ENCODE measurements at places on chromosomes 2 and 18.

- no peak for DNase-seq
Observed at GRCh38 chr18:42157420-42157819, 202.4 kb downstream of the PIK3C3 start.

DNA sequence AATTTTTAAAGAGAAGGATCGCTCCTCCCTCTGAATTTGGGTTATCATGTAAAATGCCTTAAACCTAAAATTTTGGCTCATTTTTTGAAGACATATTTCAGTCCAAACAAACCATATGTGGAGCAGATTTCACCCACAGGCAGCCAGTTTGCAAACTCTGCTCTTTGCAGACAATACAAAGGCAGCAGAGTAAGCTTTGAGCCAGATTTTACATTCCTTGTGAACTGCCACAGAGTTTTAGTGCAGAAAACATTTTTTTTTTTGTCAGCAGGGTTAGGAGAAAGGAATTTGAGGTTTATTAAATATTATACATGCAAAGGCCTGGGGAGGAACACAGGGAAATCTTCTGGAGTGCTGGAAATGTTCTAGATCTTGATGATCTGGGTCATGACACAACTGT lies 171.9 kb upstream of the FN1 start:
- DNase-seq = no peak

DNA sequence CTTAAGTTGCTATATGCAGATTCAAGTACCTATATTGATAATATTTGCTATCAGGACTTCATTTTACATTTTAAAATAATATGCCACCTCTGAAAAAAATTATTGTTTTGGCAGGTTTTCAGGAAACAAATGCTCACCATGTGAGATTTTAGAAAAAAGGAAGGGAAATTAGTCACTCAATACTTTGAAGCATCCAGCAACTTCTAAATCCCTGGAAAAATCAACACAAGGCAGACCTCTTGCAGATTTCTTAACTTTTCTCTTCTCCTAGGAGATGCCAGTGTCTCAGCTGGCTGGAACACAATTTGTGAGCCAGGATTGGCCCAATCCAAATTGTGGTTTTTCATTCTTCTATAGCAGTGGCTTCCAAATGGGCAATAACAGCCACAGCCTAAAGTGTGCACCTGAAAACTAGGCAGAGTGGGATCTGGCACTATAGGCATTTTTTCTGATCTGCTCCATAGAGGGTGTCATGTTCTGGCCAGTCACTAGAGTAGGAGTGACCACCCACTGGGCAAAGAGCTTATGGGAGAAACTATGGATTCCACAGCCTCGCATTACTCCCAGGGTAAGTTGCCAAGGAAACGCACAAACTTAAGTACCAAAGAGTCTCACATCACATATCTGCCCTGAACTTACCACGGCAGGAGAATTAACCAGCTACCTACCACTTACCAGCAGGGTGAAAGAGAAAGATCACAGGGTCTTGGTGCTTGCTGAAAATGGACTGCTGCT lies 28.1 kb upstream of the THOC1 start:
- no peak for DNase-seq

- DNase-seq = no peak
Observed at GRCh38 chr2:51953931-51954330, 922.0 kb upstream of the NRXN1 start.

DNA sequence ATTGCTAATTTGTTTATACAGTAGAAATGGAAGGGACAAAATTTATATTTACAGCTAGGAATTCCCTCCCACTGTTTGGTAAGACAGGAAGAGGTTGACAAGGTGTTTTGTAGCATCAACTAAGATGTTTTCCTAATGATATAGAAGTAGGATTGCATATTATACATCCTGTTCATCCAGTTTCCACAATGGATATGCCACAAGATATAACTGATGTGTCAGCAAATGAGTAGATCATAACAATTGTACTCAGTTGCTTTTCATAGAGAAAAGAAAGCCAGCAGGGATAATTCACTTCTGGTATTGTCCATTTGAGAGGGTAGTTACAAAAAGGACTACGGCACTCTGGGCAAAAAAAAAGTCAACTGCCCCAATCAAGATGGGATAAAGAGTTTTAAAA lies 102.7 kb downstream of the CALCRL start:
- no peak for DNase-seq

DNA sequence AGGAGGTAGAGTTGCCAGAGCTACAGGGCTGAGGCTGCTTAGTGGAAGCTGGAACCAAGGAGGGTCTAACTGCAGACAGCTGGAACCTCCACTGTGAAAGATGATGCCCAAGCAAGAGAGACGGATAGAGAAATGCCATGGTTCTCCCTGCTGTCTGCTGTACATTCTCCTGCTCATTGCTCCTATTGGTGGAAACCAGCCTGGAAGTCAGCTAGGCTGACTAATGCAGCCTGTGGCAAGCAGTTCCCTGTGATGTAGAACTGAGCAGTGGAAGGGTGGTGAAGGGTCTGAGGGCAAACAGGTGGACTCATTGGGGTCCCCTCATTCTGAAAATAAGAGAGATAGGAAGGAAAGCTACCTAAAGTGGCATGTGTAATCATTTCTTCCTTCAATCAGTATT lies 563.6 kb downstream of the SLC4A3 start:
- no peak for DNase-seq

GRCh38 chr2:225293638-225294037 lies 105.9 kb upstream of the NYAP2 start:
- no peak for DNase-seq

- DNase-seq = no peak
Observed at GRCh38 chr2:205539603-205540002, 142.7 kb upstream of the NRP2 start.

DNA sequence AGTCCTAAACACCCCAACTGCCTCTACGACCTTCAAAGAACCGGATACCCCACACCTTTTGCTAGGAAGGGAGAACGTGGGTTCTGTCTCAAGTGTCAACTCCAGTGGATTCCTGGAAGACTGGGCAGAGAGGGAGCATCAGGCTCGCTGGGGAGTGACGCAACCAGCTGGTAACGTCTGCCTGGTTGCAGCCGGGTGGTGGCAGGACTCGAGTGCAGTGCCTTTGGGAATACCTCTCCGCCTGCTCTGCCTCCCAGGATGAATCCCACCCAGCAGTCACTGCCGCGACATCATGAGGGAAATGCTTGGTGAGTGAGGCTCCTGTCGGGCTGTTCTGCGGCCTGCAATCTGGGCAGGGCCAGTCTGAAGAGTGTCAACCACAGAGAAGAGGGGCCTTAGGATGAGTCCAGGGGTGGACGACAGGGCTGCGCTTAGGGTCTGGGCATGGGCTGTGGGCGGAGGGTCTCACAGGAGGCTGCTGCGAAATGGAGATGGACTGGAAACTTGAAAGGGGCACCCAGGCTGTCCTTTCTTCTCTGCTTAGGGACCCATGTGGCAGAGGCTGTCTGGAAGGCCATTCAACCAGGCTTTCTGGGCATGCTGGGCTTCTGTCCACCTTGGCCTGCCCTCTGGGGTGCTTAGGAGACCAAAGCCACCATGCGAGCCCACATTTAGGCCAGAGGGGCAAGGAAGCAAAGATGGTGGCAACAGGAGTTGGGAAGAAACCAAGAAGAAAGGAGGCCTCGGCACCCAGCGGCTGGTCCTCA lies 12.9 kb downstream of the GPR17 start:
- no peak for DNase-seq

GRCh38 chr18:13303756-13304364 lies 85.3 kb downstream of the LDLRAD4 start:
- DNase-seq = no peak

DNA sequence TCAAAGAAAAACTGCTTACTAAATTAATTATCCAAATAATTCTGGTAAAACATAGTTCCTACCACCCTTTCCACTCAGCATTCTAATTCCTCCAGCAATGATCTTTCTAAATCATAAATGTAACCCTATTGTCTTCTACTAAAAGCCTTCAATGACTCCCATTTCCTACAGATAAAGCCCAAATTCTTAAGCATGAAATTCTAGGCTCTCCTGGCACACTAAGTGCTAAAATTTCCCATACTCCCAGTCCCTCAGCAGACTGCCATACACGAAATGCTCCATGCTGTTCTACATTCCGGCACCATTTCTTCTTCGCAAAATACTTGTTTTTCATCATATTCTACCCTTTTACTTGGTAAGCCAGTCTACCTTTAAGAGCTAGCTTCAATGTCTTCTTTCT lies 96.9 kb downstream of the CHN1 start:
- DNase-seq = no peak

DNA sequence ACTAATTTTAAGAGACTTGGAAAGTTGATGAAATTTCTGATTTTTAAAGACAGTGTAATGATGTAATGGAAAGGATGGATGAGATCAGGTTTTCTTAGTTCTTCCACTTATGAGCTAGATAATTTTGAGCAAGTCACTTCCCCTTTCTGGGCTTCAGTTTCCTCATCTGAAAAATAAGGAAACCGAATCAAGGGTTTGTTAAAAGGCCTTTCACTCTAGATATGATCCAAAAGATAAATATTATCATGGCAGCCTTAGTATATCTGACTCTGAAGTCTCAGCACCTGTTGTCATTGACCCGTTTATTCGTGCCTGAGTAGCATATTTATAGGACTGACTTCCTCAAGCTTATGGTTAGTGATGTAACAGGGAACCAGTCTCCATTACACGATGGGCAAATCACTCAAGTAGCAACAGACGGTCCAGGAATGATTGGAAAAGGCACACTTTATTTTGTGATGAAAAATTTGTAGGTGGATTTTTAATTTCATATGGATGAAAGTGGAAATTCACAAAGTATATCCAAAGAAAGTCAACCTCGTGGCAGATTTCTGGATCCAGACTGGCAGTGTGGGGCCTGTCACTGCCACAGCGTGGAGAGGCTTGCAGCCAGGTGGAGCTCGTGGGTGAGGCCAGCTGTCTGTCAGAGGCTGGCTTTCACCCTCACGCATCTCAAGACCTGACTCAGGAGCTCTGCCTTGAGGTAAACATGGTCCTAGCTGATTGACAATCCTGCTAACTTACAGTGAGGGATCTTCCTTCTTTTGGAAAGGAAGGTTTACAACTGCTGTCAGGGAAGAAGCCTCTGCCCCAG lies 137.9 kb upstream of the CXCR4 start:
- DNase-seq = no peak

GRCh38 chr2:20080839-20081415 lies 29.5 kb upstream of the LAPTM4A start:
- no peak for DNase-seq

Measured in activated gamma-delta T cell treated with anti-CD3 and anti-CD28 coated beads, Interleukin-2, amount 50 U/mL, for 16 hours (primary cell).